Stimulated activated CD8-positive, alpha-beta memory T cell treated with anti-CD3 and anti-CD28 coated beads, Interleukin-12 subunit alpha, Interleukin-12 subunit beta, amount 100 ng/mL, for 1 hour (primary cell): ENCODE measurements at places on chromosomes 2 and 18.

GRCh38 chr2:46297546-46298271 lies 502 bp downstream of the EPAS1 start:
- peak; percentile 71 for DNase-seq

DNA sequence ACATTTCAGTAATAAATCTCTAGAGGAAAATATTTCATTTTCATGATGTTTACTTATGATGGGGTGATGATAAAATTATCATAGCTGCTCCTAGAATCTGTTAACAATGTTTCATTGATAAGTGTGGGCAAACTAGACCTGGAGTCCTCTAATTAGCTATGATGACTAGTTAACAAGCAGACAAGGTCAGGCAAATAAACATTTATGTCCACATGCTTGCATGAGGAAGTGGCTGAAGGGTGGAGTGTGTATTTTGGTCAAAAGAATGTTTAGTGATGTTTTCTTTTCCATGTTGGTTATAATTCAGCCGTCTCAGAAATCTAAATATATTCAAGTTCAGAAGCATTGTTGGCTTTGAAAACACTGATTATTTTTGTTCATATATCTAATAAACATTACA lies 99.9 kb upstream of the FN1 start:
- DNase-seq = no peak

- DNase-seq = no peak
Observed at GRCh38 chr18:22367303-22367702, 50.4 kb downstream of the CTAGE1 start.

GRCh38 chr2:65388051-65388531 lies 44.3 kb downstream of the SPRED2 start:
- no peak for DNase-seq

DNA sequence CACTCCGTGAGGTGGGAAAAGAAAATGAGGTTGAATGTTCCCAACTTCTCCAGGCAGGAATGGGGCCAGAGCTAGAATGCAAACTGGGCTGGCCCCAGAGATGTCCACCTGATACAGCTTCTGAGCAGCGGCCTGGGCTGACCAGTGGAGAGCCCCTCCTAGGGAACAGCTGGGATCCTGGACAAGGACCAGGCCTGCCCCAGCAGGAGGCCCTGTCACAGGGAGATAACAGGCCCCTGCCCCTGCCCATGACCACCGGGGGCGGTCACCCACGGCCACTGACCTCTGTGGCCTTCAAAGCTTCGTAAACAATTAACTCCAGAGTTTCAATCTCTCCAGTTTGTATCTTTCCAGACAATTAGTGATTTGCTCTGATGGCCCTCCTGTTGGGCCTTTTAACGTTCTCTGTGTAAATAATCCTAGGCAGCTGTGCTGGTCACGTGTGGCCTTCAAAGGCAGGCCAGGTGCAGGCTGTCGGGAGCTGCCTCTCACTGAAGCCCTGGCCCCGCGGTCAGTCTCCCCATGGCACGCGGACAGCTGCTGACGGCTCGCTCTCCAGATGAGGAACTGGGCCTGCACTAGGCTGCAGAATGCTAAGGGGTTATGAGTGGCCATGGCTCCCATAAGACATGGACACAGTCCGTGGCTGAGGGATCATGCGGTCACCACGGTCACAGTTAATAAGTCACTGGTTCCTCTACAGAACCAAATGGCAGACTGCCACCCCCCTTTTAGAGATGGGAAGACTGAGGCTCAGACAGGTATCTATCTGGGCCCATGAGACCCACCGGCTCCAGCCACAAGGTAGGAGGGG lies 9.2 kb downstream of the HS6ST1 start:
- no peak for DNase-seq

- DNase-seq = no peak
Observed at GRCh38 chr2:197804758-197805714, 643 bp downstream of the PLCL1 start.

GRCh38 chr2:237196866-237197618 lies 111.4 kb downstream of the COPS8 start:
- no peak for DNase-seq
